ENCODE measurements at places on chromosomes 4 and X.

GRCh38 chr4:13957871-13958270, 330.3 kb upstream of the BOD1L1 start:
- DNase-seq, result no peak

GRCh38 chr4:101824500-101824899, 34.0 kb downstream of the BANK1 start:
- DNase-seq, result no peak

DNA sequence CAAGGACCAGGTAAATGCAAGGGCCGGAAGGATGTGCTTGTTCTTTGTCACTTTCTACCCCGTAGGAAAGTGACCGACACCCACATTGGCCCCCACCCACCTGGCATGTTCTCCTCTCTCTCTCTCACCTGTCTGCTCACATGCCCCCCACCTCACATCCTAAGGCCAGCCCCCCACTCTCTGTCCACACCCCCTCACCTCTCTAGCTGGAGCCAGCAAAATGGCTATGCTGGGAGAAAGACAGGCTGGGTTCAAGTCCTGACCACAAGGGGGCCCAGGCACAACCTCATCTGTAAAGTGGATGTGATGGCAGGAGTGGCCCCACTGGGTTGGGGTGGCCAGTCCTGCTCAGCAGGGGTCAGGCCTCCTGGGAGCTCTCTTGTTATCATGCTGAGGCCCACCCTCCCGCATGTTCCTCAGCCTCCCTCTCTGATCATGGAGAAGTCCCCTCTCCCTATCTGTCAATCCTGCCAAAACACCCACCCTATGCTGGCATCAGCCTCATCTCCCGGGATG, 1.7 kb upstream of the PPP2R2C start:
- peak; percentile 4 for DNase-seq

DNA sequence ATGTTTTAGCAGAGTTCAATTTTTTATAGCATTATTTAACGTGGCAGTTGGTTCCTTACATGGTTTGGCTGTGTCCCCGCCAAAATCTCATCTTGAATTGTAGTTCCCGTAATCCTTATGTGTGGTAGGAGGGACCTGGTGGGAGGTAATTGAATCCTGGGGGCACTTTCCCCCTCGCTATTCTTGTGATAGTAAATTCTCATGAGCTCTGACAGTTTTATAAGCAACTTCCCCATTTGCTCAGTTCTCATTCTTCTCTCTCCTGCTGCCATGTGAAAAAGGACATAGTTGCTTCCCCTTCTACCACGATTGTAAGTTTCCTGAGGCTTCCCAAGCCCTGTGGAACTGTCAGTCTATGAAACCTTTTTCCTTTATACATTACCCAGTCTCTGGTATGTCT, 329.5 kb downstream of the GRIA2 start:
- DNase-seq, result no peak

GRCh38 chr4:67651536-67651935, 49.4 kb downstream of the UBA6 start:
- DNase-seq, result no peak

DNA sequence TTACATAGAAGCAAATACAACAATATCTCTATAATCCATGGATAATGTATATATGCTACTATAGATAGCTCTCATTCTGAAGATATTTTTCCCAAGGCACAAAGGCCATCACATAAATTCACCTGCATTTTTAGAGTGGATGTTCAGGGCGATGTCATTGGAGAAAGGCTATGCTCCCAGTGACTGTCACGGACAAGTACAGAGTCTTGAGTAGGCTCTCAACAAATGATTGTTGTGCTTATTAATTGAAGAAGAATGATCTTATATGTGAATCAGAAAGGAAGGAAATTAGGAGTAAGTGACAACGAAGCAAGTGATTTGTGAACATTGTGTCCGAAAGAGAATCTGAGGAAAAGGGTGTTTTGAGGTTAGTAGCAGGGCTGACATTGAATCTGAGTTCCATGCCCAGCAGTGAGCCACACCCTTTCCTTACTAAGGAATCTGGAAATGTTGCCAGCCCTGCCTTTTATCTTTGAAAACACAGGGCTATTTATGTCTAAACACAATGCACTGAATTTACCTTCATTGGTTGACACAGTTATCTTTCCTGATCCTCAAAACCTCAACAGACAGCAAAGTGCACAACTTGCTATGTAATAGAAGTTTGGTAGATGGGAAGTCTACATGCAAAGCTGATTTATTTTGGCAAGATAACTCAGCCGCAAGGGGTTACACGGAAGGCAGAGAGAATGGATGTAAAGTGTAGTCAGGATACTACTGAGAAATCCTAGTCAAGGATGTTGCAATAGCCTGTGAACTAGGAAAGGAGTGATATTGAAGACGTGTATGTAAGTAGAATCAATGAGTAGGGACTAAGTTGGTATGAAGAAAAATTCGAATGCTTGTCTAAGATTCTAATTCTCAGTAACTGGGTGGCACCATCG, 50.4 kb downstream of the SORBS2 start:
- no peak for DNase-seq

GRCh38 chrX:121301356-121301755, 253.9 kb downstream of the GLUD2 start:
- no peak for DNase-seq

GRCh38 chr4:23899565-23899964, 9.7 kb upstream of the PPARGC1A start:
- no peak for DNase-seq

DNA sequence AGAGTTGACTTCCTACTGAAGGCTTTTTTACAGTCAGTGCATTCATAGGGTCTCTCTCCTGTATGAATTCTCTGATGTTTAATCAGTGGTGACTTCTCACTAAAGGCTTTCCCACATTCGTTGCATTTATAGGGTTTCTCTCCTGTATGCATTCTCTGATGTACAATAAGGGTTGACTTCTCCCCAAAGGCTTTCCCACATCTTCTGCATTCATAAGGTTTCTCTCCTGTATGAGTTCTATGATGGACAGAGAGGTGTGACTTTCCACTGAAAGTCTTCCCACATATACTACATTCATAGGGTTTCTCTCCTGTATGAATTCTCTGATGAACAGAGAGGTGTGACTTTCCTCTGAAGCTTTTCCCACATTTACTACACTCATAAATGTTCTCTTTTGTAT, 45.2 kb downstream of the ZNF674 start:
- no peak for DNase-seq

- DNase-seq, result peak; percentile 46
Measured at GRCh38 chrX:154019061-154019621, 561 bp downstream of the IRAK1 start.

GRCh38 chr4:124745985-124746801, 33.7 kb upstream of the ANKRD50 start:
- no peak for DNase-seq

DNA sequence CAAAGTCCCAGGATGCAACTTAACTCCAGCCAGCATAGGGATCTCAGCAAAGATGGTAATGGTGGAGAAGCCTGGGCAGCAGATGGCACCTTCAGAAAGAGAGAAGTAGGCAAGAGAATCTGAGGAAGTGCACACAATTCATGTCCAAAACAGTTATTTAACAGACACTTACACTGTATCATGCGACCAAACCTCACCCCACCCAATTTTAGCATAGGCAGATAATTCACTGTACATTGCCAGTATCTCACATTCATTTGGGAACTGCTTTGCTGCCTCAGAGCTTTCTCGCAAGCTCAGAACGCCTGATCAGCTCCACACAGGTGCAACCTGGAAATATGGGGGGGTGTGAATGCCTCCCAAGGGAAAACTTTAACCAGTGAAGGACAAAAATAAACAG, 143.0 kb upstream of the MAOA start:
- no peak for DNase-seq

DNA sequence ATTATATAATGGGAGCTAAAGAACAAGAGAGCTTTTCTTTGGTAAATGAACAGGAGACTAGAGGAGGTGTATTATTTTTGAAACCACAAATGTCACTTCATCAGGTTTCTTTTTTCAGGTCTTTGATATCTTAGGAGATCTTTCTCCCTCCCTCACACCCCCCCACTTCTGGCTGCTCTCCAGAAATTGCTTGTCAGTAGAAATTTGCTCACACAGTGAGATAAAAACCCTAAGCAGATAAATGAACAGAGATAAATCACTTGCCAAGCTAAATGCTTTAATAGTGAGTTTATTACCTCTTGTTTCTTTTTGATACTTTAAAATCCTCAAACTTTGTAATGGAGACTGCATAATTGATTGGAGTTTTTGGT, 421.2 kb upstream of the TENM3 start:
- peak; percentile 81 for DNase-seq

DNA sequence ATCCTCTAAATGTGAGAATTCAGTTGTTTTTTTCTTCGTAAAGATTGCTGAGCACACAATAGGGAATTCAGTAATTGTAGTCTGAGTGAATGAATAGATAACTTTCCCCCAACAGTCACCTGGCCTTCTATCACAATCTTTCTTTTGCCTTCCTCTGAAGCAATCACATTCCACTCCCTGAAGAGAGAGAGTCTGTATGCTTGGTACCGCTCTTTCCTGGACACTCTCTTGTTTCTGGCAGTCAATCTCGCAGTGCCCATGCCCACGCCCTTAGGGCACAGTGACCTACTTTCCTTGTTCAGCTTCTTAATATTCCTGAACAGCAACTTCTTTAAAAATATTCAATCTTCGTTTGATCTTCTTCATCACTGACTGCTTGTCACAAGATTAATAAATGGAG, 255.9 kb downstream of the ADAMTS3 start:
- no peak for DNase-seq

- DNase-seq, result no peak
Measured at GRCh38 chr4:122480655-122481487, 24.3 kb upstream of the IL2 start.

DNA sequence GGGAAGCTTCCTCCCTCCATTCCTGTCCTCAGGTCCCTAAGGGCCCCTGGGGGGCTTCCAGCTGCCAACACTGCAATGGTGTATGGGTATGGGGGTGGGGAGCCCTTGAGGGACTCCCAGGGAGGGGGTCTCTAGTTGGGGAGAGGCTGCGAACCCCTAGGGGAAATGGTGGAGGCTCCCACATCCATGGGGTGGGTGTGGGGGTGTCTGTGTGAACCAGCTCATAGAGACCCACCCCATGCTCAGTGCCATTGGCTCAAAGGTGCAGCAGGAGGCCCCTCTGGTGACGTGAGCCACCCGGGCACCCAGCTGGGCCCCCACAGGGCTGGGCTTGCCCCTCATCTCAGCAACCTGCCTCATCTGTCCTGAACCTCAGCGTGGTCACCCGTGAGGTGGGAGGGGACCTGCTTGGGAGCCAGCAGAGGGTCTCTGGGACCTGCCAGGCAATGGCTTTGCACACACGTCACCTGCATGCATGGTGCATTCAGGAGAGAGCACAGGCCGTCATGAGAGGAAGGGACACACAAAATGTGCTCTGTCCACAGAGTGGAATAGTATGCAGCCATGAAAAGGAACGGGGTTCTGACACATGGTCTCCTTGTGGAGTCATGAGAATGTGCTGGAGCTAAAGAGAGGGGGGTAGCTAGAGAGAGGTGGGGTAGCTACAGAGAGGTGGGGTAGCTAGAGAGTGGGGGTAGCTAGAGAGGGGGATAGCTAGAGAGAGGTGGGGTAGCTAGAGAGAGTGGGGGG, 22.7 kb upstream of the PLCXD1 start:
- DNase-seq, result no peak

GRCh38 chr4:105140684-105141490, 5.8 kb upstream of the TET2 start:
- peak; percentile 43 for DNase-seq

DNA sequence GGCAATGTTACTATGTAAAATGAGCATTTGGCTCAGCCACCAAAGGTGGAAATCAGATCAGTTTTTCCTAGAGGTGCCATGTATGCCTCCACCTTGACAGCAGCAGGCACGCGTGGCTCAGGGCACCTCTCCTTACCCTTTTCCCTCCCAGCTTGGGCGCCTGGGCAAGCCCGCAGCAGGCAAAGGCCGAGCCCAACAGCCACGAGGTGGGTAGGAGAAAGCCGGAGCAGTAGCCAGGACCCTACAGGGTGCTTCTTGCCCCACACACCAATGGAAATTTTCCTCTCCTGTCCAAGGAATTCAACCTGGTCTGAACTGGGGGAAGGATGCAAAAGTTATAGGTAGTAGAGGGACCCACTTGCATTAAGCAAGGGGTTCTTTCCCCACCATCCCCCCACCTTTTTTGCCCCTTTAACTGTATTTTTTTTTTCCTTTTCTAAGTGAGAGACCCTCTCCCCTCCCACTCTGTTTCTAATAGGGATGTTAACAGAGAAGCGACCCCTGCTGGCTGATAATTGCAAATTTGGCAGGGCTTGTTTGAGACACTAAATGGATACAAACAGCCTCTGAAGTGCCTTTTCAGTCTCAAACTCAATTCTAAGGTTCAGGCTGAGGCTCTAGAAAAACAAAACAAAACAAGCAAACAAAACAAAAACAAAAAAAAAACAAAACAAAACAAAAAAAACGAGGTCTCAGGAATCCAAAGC, 895.1 kb downstream of the PCDH18 start:
- DNase-seq, result peak; percentile 22

GRCh38 chrX:72712094-72712755, 1.9 kb downstream of the PHKA1 start:
- DNase-seq, result peak; percentile 8

DNA sequence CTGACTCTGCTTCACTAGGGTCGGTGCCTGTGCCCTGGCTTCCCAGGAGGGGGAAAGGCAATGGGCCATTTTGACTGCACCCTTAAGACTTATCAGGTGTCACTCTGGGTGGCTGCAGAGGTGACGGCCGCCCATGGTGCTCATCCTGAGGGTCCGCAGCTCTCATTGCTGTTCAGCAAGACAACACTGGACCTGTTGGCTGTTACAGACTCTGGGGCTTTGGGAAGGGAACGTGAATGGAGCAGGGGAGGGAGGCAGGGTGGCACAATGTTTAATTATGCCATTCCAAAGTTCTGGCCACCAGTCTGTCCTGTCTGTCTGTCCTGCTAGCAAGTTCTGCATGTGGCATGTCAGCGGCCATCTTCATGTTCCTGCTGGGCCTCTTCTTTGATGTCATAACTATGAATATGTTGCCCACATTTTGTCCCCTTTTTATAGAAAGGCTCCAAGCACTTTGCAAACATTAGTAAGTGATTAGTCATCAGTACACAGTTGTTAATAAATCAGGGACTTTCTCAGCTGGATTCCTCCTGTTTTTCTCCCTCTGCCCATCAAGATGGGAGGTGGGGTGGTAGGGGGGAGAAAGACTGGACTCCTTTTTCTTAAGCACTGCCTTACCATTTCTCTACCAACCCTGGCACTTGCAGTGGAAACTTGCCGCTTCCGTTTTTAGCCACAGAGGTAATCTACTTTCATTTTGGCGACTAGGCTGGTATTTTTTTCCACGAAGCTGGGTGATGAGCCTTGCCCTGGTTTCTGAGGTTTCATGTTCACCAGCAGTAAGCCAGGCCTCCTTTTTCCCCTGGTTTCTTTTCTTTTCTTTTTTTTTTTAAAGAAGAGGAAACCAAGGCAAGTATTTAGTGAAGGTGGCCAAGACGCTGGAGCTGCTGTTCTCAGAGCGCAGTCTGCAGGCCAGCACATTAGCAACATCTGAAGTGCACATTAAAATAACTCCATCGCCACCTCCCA, 88.6 kb upstream of the TRIM2 start:
- DNase-seq, result peak; percentile 6

- DNase-seq, result no peak
Measured at GRCh38 chr4:167903291-167903721, 189.0 kb upstream of the ANXA10 start.

GRCh38 chrX:78124307-78124706, 15.1 kb downstream of the TAF9B start:
- no peak for DNase-seq
